ENCODE measurements at places on chromosomes 4 and X.

DNA sequence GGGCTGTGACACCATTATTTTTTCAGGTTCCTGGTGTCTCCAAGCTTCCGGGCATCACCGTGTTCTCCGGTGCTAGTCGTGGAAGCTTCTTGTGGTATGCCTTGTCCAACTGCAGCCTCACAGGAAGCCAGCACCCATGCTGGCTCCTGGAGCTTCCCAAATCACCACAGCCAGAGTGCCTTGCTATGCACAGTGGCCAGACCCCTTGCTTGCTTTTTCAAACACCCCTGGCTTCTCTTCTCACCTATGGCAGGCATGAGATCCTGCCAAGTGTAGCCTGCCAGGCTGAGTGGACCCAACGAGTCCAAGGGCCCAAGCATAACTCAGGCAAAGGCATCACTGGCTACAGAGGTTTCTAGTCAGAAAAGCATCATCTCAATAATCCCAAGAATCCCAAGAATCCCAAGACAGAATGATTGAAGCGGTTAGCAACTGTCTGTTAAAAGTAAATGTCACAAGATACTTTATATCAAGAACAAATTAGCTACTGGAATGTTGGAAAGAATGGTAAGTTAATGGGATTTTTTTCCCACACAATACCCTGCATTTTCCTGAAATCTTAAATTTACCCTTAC is 1522.9 kb downstream of the PCDH18 start:
- DNase-seq = no peak

GRCh38 chrX:100625985-100626491 is 10.6 kb downstream of the TSPAN6 start:
- DNase-seq = no peak

DNA sequence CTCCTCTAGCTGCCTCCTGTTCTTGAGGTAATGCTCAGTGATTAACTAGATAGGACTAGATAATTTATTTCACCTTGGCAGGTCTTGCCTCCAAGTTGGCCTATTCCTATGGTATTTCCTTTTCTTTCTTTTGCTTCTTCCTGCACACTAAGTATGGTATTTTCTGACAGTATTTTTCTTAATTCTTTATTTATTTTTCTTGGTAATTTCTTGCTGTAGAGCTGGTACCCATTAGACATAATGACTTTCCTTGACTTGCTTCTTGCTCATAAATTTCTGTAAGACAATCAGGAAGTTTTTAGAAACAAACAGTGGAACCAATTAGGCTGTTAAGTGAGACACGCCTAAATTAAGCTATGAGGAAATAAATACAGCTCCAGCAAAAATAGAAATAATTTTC is 9.5 kb downstream of the RAB9A start:
- no peak for DNase-seq

DNA sequence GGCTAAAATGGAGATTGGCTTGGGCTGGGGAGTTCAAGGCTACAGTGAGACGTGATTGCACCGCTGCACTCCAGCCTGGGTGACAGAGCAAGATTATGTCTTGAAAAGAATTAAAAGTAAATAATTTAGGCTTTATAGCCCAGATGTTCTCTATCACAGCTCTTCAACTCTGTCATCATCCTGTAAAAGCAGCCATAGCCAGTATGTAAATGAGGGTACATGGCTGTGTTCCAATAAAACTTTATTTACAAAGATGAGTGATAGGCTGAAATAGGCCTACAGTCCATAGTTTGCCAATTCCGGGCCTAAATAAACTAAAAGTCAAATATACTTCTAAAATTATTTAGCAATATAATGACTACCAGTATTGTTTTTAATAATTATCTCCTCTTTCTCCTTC is 9.2 kb downstream of the RRH start:
- DNase-seq = no peak

DNA sequence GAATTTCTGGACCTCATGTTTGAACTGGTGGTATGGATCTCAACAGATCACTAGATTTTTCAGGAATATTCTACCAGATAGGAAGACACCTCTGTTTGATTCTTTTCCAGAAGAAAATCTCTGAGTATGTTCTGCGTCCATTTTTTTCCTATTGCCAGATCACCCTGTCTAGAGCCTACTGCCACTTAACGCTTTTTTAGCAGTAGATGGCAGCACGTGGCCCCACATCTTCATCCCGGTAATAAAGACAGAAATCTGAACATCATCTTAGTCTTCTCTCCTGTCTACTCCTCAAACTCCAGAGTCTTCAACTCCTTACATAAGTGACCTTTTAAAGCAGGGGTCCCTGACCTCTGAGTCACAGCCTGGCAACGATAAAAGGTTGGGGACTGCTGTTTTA is 184.7 kb downstream of the TMA16 start:
- peak; percentile 20 for DNase-seq

DNA sequence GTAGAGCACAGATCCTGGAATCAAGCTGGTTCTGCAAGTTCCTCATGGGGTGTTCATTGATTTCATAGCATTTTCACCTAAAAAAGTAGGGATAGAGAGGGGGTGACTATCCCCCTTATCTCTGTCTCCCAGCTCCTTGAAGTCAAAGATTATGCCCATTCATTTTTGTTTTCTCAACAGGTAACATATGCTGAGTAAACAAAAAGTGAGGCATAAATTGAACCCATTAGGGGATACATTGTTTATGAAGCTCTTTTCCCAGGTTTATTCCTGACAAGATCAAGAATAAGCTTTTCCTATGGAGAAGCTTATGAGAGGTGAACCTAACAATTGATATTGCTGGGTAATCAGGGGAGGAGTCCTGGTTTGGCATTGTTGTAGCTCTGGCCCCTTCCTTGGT is 9.2 kb upstream of the ANAPC4 start:
- DNase-seq = no peak

DNA sequence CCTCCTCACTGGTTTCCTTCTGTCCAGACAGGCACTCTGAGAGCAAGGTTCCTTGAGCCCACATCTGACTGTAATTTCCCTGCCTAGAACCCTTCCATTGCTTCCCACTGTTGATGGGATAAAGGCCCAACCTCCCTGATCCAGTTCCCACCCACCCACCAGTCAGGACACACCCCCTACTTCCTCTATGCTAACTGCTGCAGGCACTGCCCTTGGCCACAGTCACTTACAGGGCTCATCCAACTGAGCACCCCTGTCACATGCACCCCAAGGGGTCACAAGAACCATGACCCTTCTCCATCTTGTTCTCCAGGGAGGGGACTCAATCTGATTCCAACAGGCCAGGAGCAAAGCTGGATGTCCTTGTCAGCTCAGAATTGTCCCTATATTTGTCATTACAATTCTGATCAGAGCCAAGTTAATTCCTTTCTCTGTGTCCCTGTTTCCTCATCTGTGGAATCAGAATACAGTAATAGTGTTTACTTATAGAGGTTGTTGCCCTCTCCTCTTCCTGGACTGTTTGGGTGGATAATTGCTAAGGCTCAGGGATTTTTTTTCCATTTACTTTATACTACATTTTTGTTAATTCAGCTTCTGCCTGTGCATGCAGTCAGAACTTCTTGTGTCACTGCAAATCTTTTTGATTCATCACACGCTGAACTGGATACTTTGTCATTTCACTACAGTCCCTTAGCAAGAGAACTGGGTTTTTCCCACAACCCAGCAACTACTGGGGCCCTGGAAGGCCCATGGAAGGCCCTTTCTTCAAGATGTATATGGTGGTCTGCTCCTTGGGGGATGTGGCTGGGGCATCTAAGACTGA is 105.6 kb upstream of the MAMLD1 start:
- DNase-seq = peak; percentile 12

DNA sequence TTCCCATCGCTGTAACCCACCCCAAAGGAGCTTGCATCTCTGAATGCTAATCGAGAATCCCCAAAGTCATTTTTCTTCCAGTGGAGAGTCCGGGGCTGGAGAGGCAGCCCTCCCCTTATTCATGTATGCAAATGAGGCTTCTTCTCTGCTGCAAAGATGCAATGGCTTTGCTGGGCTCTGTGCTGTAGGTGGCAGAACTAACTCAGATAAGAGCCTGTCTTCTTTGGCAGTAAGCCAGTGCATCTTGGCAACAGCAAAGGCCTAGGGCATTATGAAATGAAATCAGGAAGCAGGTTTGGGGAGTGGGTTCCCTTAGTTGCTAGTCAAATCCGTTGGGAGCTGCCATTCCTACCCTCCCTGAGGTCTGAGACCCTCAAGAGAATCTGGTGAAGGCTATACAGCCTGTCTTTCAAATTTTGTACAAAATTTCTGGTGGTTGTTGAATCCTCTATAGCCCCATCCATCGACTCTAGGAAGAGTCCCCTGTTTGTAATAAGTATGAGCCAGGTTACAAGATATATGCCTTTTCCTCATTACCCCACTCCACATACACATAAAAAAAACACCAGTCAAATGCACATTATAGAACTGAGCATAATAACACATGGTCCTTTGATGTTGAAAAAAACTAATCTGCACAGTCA is 290.6 kb upstream of the TAPT1 start:
- peak; percentile 26 for DNase-seq

DNA sequence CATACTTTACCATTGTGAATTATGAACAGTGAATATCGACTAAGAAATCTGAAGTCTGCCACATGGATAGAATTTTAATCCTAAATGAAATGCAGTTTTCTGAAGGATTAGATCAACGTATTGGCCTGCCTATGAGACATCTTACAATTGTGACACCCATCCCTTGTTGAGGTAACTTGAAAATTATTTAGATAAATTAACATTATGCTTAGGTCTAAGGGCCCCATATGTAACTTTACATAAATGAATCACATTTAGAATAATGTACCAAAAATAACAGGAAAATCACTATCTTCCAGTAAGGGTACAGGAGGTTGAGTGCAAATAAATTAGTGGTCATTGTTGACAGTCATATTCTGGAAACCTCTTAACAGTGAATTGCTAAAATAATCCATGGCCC is 13.5 kb downstream of the XAGE5 start:
- DNase-seq = no peak

DNA sequence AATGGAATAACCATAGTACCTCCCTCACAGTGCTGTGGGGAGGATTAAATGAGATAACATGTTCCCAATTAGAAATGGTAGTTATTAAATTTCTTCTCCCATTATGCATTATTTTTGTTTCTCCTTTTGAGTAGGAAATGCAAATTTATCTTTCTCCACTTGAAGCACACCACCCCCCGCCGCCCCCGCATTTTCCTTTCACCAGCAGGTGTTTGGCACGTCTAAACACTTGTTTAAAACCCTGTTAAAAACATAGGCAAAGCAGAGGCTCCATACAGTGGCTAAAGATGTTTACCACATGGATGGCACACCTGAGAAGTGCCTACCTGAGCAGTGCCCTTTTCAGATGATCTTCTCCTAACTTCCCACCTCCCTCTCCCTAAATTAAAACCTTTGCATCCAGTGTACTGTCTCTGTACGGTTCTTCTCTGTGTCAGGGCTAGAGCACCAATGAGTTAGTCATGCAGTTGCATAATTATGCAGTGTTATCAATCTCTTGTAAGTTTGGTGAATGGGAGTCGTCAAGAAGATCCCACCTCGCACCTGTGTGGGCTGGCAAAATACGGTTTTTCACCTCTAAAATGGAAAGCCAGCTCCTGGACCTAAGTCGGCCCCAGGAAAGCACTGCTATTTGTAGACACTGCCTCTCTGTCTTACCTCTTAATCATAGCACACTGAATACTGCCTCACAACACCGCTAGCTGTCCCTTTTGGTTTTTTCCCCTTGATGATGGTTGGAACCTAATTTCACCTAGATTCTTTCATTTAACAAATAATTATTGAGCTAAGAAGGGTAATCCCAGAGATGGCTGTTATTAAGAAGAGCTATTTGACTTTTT is 122.0 kb downstream of the CT47B1 start:
- DNase-seq = no peak

DNA sequence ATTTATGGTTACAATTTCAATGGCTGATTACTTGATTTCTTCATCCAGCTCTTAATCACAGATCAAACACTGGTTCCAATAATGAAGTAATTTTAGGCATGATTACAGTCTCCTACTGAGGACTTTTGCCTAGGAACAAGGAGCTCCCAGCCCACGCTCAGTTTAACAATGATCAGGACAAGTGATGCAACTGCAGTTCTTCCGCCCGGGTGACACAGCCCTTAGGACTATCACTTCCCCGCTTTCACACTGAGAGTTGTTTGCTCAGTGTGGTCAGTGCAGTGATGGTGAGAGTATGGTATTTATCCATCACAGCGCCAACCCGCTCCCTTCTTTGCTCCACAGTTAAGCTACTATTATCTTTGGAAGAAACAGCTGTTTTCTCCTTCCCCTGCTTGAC is 203.2 kb upstream of the MBNL3 start:
- no peak for DNase-seq

DNA sequence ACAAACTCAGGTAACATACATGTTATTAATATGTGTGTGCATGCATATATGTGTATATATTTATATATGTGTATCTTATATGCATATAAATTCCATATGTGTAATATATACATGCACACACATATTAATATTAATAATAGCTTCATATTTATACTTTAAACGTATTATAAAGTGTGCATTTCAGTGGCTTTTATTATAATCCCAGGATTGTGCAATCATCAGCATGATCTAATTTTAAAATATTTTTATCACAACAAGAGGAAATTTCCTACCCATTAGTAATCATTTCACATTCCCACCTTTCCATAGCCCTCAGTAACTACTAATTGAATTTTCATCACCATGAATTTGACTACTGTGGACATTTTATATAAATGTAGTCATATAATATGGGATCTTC is 2211.9 kb upstream of the TENM3 start:
- no peak for DNase-seq

- DNase-seq = no peak
Observed at GRCh38 chrX:38402118-38402517, 49.7 kb downstream of the OTC start.

- no peak for DNase-seq
Observed at GRCh38 chr4:56755901-56756300, 65.6 kb downstream of the SPINK2 start.

DNA sequence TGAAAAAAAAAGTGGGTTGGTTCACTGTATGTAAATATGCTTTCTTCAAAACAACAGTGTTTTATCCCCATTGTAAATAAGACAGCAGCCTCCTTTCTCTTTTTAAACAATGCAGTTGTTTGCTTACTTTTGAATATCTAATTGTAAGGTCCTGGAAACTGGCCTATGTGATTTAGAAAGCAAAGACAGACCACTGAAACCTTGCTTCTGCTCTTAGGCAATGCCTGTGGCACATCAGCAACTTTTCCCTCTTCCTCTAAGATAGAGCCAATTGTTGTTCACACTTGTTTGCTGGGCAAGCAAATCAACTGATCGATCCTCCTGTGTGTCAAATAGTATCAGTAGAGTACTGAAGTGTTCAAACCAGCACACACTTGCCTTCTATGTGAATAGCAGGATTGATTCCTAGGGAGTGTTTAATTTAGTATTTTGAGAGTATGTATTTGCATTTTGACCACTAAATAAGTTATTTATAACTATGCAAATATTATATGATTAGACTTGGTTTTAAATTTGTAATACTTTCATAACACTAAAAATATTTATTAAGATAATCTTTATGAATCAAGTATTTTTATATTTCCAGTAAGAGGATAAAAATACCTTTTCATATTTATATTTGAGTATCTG is 55.4 kb upstream of the GRPR start:
- no peak for DNase-seq

Data from iPS-NIHi11 (cell line).